ENCODE measurements at places on chromosomes 7 and 10.

DNA sequence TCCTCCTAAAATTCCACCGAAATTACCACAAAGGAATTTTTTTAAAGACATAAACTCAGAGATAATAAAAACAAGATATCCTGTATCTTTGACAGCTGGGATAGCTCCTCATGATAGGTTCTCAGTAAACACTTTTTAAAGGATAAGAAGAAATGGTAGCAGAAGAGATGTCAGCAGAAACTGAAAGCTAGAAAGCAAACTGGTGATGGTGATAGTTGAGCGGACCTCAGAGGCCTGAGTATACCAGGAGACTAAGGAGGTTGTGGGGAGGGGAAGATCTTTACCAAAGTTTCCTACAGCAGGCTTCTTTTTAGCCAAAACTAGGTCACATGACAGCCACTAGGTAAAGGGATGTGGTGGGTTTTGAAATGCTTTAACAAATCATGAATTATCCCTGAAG, 22.5 kb downstream of the PCGF5 start:
- DNase-seq, result no peak

DNA sequence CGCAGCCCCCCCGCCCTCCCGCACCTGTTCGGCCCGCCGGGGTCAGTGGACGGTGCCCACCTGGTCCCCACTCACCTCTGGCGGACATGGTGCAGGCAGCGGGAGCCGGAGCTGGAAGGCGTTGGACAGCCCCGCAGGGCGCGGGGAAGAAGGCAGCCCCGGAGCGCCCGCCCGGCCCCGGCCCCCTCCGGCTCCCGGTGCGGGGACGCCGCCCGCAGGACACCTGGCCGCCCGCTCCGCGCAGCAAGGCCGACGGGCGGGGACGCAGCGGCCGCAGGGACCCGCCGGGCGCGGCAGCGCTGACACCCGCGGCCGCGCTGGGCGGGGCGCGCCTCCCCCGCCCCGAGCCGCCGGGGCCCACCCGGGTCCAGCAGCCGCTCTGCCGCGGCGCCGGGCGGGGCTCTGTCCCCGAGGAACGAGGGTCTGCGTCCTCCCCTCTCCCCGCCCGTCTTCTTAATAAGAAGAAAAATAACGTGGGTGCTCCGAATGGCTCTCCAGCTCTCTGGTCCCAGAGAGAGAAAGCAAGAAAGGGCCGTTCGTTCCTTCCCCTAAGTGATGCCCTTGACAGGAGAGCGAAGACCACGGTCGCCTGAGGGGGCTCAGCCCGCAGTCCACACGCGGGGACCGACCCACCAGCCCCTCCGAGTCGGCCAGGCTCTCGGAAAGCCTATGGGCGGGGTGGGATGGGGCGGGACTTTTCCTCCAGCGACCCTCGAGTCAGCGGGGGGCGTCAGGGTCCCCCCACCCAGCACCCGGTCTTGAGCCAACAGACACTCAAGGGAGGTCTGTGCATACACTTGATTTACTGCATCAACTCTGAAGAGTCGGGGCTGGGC, 53.4 kb upstream of the FHIP2A start:
- no peak for DNase-seq

GRCh38 chr10:70810967-70811366, 4.8 kb upstream of the SGPL1 start:
- no peak for DNase-seq

GRCh38 chr7:28144266-28144665, 36.3 kb downstream of the JAZF1 start:
- no peak for DNase-seq

DNA sequence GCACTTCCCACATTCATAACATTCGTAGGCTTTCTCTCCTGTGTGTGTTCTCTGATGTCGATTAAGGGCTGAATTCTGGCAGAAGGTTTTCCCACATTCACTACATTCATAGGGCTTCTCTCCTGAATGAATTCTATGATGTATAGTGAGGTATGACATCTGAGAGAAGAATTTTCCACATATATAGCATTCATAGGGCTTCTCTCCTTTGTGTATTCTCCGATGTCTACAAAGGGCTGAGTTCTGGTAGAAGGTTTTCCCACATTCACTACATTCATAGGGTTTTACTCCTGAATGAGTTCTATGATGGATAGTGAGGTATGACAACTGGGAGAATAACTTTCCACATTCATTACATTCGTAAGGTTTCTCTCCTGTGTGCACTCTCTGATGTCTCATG, 15.6 kb downstream of the ZNF12 start:
- no peak for DNase-seq

DNA sequence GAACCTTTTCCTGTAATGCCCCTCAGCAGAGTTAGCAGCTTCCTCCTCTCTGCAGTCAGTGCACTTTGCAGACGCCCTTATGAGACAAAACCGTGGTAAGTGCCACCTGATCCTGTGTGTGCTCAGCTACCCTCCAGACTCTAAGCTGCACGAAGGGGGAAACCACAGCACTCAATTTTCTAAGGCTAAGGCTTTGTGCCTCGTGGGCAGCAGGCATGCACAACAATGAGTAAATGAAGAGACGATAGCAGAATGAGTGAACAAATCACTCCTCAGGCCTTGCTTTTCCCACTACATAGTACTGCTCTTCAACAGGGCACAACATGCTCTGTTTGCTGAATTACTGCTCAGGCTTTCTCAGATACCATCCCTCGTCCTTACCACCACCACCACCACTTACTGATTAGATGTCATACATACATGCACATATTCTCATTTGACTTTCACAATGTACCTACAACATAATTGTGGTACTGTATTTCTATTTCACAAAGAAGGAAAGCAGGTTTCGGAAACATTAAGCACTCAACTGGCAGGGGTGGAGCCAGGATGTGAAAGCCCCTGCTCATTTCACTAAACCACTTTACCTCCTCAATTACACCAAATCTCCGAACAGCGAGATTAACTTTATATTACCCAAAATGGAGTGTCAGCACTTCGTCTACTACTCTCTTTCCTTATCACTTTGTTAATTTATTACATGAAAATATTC, 85.4 kb downstream of the ICA1 start:
- DNase-seq, result peak; percentile 24

DNA sequence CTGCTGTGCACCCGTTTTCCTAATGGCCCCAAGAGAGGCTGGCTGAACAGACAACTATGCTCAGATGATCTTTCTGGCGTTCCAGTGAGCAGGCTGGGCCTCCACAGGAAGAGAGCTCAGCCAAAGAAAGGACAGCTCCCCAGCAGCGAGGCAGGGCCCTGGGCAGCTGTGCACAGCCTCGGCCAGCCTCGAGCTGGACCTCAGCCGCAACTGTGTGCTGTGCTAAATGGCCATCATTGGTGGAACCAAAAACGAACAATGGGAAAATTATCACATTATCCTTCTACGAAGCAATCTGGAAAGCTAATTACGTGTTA, 97.5 kb downstream of the CTBP2 start:
- DNase-seq, result no peak

DNA sequence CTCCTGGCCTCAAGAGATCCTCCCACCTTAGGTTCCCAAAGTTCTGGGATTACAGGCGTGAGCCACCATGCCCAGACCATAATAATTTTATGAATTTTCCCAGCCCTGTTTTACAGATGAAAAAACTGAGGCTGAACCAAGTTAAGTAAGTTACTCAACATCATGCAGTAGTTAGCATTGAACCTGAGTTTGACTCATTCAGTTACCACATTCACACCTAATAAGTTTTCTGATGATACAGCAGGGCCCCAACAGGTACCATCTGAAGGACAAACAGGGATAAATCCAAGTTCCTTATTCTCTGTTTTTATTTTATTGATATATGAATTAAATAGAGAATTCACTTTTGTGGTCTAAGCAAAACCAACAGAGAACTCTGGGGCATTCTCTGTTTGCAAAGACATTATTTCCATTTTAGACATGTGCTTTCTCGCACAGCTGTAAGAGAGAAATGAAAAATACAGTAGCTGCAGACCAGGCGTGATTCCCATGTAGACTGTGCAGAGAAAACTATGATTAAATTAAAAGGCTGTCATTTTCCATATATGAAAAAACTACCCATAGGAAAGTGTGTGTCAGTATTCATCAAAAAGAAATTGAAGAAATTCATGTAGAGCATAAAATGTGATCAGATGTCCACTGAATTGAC, 26.6 kb downstream of the APBB1IP start:
- no peak for DNase-seq

DNA sequence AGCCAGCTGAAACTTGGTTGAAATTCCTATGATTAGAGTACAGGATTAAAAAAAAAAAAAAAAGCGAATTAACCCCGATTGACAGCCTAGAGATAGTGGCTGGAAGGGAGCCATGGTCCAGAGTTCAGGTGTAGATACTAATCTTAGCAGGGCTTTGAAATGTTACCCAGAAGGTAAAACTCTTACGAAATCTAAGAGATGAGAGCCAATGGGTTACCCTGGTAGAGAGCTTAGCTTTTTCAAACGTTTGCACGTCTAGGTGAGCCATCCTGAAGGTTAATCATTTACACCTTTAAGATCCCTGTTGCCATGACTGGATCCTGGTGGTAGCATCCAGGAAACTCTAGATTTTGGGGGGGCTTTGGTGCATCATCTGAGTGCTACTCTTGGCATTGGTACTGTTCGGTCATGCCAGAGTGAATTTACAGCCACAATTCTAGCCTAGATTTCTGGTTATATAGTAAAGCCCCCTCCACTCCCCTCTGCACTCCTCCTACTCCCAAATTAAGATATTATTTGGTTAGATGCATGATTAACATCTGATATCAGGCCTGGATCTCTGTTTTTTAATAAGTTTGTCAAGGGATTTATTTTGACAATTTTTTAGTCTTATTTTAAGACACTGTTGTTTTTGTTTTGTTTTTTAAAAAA, 1.2 kb downstream of the AGFG2 start:
- DNase-seq, result no peak

DNA sequence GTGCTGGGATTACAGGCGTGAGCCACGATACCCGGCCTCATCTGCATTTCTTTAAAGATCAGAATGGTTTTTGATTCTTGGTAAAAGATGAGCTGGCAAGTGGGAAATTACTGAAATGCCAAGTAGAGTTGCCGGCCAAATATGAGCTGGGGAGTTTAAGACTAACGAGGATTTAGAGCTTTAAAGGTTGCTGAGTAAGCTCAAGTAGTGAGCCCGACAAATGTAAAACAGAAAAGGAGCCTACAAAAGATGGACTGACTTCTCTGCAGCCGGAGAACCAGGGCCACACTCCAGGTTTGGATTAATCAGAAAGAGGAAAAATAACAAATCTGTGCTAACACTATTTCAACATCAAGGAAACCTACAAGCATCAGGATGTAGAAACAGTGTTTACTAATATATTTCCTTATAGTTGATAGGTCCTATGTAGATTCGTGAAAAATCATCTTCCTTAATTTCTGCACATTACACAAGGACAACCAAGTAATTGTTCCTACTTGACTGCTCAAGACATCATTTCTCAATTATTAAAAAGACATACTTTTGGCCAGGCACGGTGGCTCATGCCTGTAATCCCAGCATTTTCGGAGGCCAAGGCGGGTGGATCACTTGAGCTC, 49.6 kb downstream of the MPP7 start:
- DNase-seq, result no peak

GRCh38 chr7:15795393-15795792, 108.9 kb upstream of the MEOX2 start:
- no peak for DNase-seq

GRCh38 chr7:37686556-37687345, 3.2 kb downstream of the GPR141 start:
- DNase-seq, result no peak

- no peak for DNase-seq
Observed at GRCh38 chr10:72278668-72279393, 5.1 kb downstream of the DDIT4 start.

GRCh38 chr7:158270856-158271413, 316.7 kb downstream of the PTPRN2 start:
- no peak for DNase-seq

- no peak for DNase-seq
Observed at GRCh38 chr10:76624470-76624869, 1013.1 kb downstream of the KCNMA1 start.

DNA sequence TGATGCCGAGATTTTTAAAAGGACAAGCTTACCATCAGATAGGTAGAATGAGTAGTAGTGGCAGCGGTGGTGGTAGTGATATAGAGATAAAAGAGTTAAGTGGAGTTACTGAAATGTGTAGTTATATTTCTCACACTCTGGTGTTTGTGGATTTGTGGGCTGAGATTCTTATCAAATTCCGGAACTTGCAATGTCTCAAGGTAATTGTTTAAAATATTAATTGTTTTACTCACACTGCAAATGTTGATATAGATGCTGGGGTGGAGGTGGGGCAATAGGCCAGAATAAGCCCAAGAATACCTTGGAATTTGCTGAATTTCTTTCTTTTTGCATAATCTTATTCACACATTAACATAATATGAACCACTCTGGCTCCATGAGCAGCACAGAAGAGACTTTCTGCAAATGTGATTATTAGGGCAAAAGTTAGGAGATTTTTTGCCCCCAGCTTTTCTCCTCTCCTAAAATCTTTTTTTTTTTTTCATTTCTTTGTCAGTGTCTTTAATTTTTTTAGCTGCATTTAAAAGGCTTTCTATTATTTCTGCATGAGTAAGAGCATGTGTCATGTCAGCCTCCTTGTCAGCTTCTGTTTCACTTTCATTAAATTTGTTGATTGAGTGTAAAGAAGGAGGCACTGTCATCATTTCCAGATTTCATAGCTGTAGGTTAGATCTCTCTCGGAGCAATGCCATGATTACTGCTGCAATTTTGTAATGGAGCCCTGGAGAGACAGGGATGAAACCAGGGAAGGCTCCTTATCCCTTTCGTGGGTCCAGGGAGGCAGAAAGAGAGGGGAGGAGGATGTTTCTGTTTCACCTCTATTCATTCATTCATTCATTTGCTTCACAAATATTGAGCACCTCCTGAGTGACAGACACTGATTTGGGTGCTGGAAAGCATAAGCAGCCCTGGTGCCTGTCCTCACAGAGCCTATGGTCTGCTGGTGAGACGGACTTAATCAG, 13.1 kb upstream of the SGMS1 start:
- DNase-seq, result no peak

DNA sequence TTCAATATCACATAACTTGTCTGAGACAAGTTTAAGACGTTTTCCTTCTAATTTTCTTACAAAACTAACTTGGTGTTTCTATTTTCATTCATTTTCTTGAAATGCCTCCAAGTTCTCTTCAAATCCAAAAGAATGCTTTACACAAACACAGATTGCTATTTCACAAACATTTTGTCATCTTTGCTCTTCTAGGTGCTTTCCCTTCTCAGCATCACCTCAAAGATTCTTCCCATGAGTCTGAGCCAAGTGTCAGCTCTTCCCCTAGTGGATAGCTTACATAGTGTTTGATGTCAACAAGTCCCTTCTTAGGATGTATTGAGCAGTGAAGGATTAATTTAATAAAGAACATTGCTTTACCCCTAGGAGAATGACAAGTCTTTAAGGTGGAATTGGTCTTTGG, 38.1 kb upstream of the SEMA3A start:
- no peak for DNase-seq

GRCh38 chr7:46606761-46607160, 685.7 kb upstream of the IGFBP3 start:
- DNase-seq, result no peak

- DNase-seq, result no peak
Observed at GRCh38 chr10:113305871-113306270, 247.0 kb upstream of the HABP2 start.

GRCh38 chr7:30543813-30544525, 39.3 kb upstream of the GGCT start:
- DNase-seq, result no peak
